ENCODE measurements at places on chromosomes 13 and 19.

DNA sequence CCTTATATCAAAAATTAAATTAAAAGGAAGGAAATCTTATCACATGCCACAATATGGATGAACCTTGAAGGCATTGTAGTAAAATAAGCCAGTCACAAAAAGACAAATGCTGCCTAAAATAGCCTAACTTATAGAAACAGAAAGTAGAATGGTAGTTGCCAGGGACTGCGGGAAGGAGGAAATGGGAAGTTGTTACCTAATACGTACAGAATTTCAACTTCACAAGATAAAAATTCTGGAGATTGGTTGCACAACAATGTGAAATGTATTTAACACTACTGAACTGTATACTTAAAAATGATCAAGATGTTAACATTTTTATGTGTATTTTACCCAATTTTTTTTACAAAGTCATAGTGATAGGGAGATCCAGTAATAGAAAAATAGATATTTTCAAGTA, 10.2 kb upstream of the N4BP2L2 start:
- DNase-seq = no peak

GRCh38 chr13:100234524-100235136, 145.7 kb downstream of the PCCA start:
- no peak for DNase-seq

DNA sequence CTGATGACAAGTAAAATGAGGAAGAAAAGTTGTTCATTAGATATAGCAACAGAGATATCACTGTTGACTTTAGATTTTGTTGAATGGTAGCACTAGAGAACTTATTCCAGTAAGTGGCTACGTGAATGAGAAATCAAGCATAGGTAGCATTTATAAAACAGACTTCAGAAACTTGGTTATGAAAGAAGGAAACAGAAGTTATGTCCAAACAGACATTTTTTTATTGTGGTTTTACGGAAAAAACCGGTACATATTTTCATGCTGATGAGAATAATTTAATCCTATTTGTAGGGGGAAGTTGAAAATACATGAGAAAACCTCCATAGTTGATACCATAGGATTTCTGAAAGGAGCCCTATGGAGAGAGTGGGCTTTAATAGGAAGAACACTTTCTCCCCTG, 325.7 kb upstream of the SLC10A2 start:
- DNase-seq = no peak

- DNase-seq = no peak
These were observed 100.3 kb upstream of the WASF3 start for GRCh38 chr13:26457212-26457611.

DNA sequence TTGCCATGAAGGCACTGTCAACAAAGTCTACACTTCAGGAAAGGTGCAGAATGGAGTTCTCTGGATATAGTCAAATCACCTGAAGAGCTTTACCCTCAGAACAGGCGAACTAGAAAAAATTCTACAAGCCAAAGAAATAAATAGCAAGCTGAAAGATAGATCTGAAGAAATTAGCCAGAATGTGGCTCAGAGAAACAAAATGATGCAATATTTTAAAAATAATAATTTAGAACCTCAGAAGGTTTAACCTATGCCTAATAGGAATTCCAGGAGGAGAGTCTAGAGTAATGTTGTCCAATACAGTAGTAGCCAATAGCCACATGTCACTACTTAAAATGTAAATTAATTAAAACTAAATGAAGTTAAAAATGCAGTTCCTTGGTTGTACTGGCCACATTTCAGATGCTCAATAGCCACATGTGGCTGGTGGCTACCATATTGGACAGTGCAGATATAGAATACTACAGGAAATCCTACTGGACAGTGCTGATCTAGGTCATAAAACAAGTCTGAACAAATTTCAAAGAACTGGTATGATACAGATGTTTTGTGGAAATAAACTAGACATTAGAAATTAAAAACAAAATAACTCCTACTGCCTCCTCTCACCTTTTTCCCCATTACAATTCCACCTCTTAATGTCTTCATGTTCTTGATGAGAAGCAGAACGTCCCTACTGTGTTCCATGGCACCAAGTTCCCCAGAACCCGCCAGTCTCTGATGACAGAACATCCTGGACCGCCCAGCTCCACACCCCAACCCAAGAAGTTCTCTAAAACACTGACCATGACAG, 679 bp upstream of the CDADC1 start:
- no peak for DNase-seq

DNA sequence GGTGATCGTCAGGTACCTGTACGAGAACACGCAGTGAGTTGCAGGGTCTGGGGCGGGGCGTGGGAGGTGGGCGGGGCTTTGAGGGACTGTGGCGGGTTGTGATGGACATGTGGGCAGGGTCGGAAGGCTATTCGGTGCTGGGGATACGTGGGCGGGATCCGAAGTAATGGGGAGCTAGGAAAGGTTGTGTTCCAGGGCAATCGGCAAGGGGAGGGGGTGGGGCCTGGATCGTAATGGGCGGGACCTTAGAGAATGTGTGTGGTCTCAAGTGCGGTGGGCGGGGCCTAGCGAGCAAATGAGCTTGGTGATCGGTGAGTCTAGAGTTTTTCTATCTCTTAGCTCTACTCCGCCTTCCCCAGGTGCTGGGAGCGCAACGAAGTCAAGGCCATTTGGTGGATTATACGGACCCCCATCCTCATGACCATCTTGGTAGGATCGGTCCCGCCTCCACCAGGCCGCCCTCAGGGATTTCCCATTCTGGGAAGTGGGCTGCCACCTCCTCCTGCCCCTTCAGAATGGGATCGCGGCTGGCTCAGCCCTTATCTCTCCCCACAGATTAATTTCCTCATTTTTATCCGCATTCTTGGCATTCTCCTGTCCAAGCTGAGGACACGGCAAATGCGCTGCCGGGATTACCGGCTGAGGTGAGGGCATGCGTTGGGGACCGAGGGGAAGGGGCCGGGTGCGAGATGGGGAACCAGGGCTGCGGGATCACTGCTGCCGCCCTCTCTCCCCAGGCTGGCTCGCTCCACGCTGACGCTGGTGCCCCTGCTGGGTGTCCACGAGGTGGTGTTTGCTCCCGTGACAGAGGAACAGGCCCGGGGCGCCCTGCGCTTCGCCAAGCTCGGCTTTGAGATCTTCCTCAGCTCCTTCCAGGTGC, 9.6 kb downstream of the GIPR start:
- DNase-seq = peak; percentile 74

GRCh38 chr13:26742691-26743358, 17.8 kb downstream of the GPR12 start:
- DNase-seq = no peak

GRCh38 chr19:45101806-45102205, 8.8 kb downstream of the PPP1R37 start:
- no peak for DNase-seq

DNA sequence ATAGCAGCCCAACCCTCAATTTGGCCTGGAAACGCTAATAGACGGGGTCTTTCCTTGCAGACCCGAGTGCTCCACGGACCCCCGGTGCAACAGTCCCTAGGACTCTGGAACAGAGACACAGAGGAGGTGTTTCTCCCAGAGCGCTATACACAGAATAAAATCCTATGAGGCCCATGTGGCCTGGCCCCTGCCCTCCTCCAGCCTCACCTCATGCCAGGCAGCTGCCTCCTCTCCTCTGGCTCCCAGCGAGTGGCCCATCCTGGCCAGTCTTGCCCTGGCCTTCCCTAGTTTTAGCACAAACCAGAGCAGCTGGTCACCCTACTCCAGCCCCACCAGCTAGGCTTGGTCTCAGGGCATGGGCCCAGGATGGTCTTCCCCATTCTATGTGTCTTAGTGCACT, 20.3 kb downstream of the POP4 start:
- DNase-seq = no peak

GRCh38 chr13:44293908-44294735, 79.5 kb upstream of the SERP2 start:
- no peak for DNase-seq

DNA sequence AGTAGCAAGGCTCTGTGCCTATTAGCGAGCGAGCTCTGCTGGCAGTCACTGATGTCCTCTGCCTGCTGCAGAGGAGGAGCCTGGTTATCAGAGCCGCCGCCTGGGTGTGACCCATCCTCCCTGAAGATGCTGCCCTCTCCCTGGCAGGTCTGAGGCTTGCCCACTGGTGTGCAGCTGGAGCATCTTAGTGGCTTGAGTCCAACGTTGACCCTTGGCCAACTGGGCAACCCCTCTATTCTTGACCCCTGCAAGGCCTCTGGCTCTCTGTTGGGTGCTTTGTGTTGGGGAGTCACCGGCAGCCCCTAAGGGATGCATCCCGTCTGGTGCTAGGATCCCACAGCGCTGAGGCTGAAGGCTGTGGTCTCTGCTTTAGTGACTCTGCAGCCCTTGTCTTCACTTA, 277.9 kb upstream of the SOX1 start:
- DNase-seq = no peak

DNA sequence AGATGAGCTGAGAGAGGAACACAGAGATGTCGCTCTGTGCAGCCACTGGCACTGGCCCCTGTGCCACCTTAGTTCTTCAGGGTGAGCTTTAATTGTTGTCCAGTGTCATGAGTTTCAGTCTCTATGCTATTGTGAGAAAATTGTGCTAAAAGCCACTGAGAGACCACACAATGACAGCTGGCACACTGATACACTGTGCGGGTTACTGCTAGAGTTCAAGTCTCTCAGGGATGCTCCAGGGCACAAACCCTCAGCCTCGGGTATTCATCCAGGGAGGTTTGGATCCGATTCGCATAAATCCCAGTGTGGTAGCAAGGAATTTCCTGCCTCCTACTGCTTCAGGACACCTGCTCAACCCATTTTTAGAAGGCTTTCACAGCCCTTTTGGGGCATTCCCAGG, 68.1 kb upstream of the EDNRB start:
- no peak for DNase-seq

DNA sequence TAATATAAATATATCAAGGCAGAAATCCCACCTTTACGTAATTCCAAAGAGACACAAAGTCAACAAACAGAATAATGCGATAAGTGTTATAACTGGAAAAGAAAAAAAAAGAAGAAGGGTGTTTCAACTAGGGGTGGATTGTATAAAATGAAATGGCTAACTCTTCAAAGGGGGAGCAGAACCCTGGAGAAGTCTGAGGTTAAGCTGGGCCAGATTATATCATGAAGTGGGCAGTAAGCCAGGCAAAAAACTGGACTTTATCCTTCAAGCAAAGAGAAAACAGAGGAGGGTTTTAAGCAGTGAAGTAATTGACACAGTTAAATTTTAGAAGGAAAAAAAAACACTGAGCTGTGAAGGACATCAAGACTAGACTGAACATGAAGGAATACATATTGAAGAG, 41.9 kb downstream of the TBC1D4 start:
- no peak for DNase-seq

GRCh38 chr13:25977216-25977615, 74.6 kb downstream of the SHISA2 start:
- DNase-seq = no peak

GRCh38 chr13:24328145-24328544, 18.8 kb downstream of the C1QTNF9 start:
- DNase-seq = no peak

DNA sequence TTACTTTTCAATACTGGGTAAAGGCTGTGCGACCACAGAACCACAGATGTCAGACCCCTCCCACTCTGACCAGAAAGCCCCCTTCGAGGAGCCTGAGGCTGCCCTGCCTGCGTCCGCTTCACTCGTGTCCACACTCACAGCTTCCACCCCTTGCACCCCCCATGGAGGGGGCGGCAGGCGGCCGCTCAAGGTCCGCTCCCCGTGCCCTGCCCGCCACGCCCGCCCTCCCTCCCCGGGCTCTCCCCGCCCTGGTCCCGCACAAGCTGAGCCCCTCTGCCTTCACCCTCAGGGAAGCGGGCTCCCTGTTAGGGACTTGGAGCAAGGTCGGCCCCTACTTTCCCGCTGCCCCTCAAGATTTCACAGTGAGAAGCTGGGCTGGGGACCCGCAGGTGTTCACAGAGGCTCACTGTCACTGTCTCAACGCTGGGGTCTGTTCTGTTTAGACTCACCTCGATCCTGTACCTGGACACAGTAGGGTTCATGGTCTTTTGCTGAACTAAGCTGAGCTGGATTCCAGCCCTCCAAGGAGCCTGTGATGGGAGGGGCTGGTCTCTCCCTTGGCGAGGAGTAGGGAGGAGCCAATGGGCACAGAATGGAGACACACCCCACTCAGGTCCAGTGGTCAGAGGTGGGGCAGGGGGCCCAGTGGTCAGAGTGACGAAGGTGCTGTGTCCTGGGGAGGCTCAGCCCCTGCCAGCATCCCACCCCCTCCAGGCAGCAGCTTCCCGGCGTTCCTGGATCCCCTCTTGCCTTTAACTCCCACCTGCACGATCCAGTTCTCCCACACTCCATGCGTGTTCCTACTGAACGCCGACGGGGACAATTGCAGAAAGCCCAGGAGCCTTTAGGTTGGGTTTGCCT, 69.5 kb downstream of the SPACA7 start:
- no peak for DNase-seq

- DNase-seq = no peak
These were observed 5.2 kb downstream of the REXO1 start for GRCh38 chr19:1843116-1843515.

GRCh38 chr19:40412866-40413265, 312 bp downstream of the PRX start:
- DNase-seq = no peak

DNA sequence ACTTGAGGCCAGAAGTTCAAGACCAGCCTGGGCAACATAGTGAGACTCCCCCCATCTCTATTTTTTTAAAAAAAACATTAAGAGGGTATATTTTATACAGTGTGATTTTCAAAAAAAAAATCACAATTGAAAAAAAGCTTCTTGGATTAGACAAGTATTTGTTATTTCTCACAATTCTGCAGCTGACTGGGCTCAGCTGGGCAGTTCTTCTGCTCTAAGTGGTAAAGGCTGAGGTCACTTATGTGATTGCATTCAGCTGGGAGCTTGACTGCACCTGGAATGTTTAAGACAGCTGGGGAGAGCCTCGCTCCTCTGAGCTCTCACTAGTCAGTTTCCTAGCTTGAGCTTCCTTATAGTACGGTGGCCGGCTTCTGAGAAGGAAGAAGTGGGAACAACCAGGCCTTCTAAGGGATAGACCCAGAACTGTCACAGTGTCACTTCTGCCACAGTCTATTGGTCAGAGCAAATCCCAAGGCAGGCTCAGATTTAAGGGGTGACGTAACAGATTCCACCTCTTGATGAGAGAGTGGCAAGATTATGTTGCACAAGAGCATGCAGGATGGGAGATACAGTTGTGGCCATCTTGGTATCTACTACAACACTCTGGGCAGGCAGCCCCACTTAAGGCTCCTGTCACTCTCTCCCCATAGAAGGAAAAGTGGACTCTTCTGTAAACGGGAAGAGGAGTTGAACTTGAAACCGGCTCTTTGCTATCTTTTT, 19.7 kb upstream of the IRGC start:
- DNase-seq = no peak

- DNase-seq = no peak
These were observed 3.4 kb downstream of the BBC3 start for GRCh38 chr19:47227352-47228167.

GRCh38 chr13:103695320-103695719, 629.1 kb upstream of the SLC10A2 start:
- DNase-seq = no peak

DNA sequence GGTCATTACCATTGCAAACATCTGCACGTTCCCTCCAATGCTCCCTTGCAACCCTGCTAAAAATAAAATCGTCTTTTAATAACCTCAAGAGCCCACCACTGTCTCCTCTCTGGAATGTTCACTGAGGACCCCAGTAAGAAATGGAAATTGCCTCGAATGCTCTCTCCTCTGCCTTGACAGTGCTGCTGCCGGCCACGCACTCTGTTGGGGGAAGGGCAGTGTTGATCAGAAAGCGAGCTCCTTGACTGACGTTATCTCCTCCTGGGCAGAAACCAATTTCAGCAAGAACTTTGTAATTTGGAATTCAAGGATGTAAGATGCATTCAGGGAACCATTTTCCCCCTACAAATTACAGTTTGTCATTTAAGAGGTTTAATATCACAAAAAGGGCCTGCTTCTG, 718.5 kb downstream of the UQCRFS1 start:
- no peak for DNase-seq

GRCh38 chr13:36157480-36157879, 26.3 kb upstream of the DCLK1 start:
- DNase-seq = no peak
